ENCODE measurements at places on chromosomes 5 and 9. TPM values are rescaled to one million over a fixed set of nuclear protein-coding genes. Genes with fewer than 3 reads are reported as not detected.

Gene MPDZ
- total RNA-seq, result 47.1 TPM

Gene CTXN3
- total RNA-seq, result not detected

Gene BSPRY
- total RNA-seq, result not detected

Gene PCDHGA2
- 2.0 TPM for total RNA-seq

Gene MCIDAS
- not detected for total RNA-seq

Gene HSD17B3
- total RNA-seq, result not detected

Gene NR5A1
- not detected for total RNA-seq

Gene IL3
- not detected for total RNA-seq

Gene C9
- total RNA-seq, result 0.44 TPM

Gene DNM1
- total RNA-seq, result 17.1 TPM

Gene C9orf50
- not detected for total RNA-seq

Gene GRM6
- total RNA-seq, result not detected

Gene CCNG1
- total RNA-seq, result 434 TPM

Gene CFAP90
- not detected for total RNA-seq

Gene DOLPP1
- 25.3 TPM for total RNA-seq

Gene KIF20A
- total RNA-seq, result 0.66 TPM

Gene PCDHGC3
- total RNA-seq, result 81.9 TPM

Gene COL15A1
- total RNA-seq, result 5.4 TPM

Gene TLE1
- 15.5 TPM for total RNA-seq

Gene LHX3
- total RNA-seq, result not detected

Gene PTPN3
- total RNA-seq, result 0.14 TPM

Gene LCN12
- total RNA-seq, result not detected

Gene HMGCR
- 187 TPM for total RNA-seq

Gene AMBP
- total RNA-seq, result not detected

Gene LCN1
- total RNA-seq, result not detected

Gene GDA
- total RNA-seq, result under 0.01 TPM

Gene ZDHHC11B
- 0.22 TPM for total RNA-seq

Gene FOXI1
- not detected for total RNA-seq

Gene ZBED3
- 0.29 TPM for total RNA-seq

Gene DMRT3
- total RNA-seq, result not detected

Gene C9orf153
- under 0.01 TPM for total RNA-seq

Gene GPR151
- total RNA-seq, result not detected

Gene LCN9
- total RNA-seq, result not detected

Gene BRINP1
- not detected for total RNA-seq

Gene CCL21
- total RNA-seq, result not detected

Gene PPP3R2
- total RNA-seq, result not detected

Gene TRAF2
- total RNA-seq, result 15.2 TPM

Gene PCDHGB2
- 2.2 TPM for total RNA-seq

Gene ENHO
- total RNA-seq, result 0.14 TPM

Gene PKD2L2
- total RNA-seq, result not detected

Gene GABRP
- total RNA-seq, result 1.1 TPM

Gene SPAAR
- not detected for total RNA-seq

Gene ABCA1
- 124 TPM for total RNA-seq

Gene ST8SIA4
- total RNA-seq, result 3.0 TPM

Gene MZB1
- total RNA-seq, result 0.29 TPM

Gene GALNT12
- total RNA-seq, result 23.6 TPM

Gene TRPM3
- under 0.01 TPM for total RNA-seq

Gene PCDHGB7
- 7.6 TPM for total RNA-seq

Gene GLDC
- total RNA-seq, result 1.6 TPM

Gene TYRP1
- total RNA-seq, result 13.8 TPM

Gene FCN1
- not detected for total RNA-seq

Gene OBP2B
- total RNA-seq, result not detected

Gene PCDH12
- total RNA-seq, result not detected

Gene GARIN3
- not detected for total RNA-seq

Gene TMEM215
- not detected for total RNA-seq

Data from placental pericyte (primary cell).